Right lobe of liver (tissue), 6 donors: ENCODE measurements at places on chromosomes 7 and 10.

- no peak for DNase-seq
These were observed 1.7 kb downstream of the ADAM8 start for GRCh38 chr10:133274751-133275683.

DNA sequence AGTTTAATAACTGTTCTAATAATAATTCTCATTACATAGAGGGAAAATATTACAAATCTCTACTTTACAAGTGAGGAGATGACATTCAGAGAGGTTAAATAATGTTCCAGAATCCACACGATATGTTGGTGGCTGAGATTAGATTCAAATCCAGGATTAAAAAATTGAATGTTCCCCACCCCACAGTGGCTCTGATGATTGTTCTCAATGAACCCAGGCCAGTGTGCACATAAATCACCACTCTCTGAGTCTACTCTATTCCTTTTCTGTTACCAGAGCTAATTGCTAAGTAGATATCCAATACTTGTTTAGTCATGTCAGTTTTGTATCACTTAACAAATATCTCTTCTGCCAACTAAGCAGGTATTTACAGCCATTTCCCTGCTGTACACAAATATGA is 281.0 kb downstream of the ABCA13 start:
- DNase-seq, result no peak

- DNase-seq, result no peak
These were observed 66.2 kb upstream of the NANOS1 start for GRCh38 chr10:118963341-118963740.

DNA sequence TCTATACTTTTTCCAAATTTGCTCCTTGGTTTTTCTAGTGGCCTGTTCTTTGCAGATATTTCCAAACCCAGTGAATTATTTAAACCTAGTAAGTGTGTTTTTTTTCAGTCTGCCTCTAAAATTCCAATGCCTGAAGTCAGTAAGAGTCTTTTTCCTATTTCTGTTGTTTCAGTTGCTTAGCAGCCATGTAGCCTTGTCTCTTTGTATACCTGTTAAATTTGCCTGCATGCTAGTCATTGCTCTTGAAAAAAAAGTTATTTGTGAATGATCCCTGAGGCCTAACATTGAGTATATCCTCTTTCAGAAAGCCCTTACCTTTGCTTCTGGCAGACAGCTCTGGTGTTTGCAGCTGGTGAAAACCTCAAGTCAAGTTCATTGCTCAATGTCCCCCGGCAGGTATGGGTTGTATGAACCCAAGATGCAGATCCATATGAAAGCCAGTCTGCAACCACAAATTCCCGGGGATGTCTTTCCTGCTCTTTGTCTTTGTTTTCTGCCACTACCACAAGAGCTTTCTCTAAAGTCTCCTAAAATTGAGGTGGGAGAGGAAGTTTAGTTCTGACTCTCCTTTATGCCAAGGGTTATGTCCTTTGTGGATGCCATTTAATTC is 35.7 kb downstream of the CH25H start:
- DNase-seq, result no peak

DNA sequence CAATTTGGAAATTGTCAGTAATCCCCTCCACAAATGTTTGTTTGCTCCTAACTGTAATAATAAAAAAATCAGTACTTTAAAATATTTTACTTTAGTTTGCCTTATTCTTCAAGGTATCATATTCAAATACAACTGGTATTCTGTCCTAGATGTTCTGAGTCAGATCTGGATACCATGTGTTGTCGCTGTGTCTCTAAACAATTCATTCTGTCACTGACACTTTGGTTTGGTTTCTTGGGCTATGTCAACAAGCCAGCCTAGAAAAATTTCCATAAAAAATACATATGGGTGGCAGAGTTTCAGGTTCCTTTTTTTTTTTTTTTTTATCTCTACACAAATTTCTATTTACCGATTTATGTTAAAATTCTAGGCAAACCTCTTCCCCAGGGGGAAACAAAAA is 33.2 kb upstream of the SEMA3D start:
- no peak for DNase-seq
